ENCODE measurements at places on chromosomes 1 and 21. TPM values are rescaled to one million over a fixed set of nuclear protein-coding genes. Genes with fewer than 3 reads are reported as not detected.

GRCh38 chr1:170660871-170661645 lies 2.9 kb upstream of the PRRX1 start:
- peak; percentile 38 for DNase-seq
- no peak overlapping the region for H3K4me3 ChIP-seq
- no peaks in the 10 kb centered on the region for H3K4me1 ChIP-seq
- H3K27me3 ChIP-seq, result peaks cover 52% of the 10 kb centered on the region

GRCh38 chr1:109718495-109718894 lies 6.4 kb downstream of the GSTM5 start:
- no peaks in the 10 kb centered on the region for H3K27me3 ChIP-seq
- H3K36me3 ChIP-seq, result no peaks in the 10 kb centered on the region
- no peaks in the 10 kb centered on the region for H3K4me1 ChIP-seq
- no peak overlapping the region for H3K27ac ChIP-seq
- DNase-seq, result peak; percentile 34

- H3K27ac ChIP-seq, result no peak overlapping the region
- no peak overlapping the region for H3K4me3 ChIP-seq
- no peaks in the 10 kb centered on the region for H3K27me3 ChIP-seq
- H3K4me1 ChIP-seq, result no peaks in the 10 kb centered on the region
- no peaks in the 10 kb centered on the region for H3K36me3 ChIP-seq
These were observed 103.3 kb downstream of the PAPPA2 start for GRCh38 chr1:176566004-176566975.

- no peaks in the 10 kb centered on the region for H3K4me1 ChIP-seq
- H3K27me3 ChIP-seq, result no peaks in the 10 kb centered on the region
- H3K4me3 ChIP-seq, result no peak overlapping the region
- no peak overlapping the region for H3K27ac ChIP-seq
- peak; percentile 89 for DNase-seq
These were observed 23.2 kb downstream of the NENF start for GRCh38 chr1:212455803-212456528.

The KLHDC9 gene
- total RNA-seq, result 21.9 TPM

GRCh38 chr1:237877631-237878030 lies 13.1 kb downstream of the ZP4 start:
- H3K27ac ChIP-seq, result no peak overlapping the region
- no peaks in the 10 kb centered on the region for H3K36me3 ChIP-seq
- no peaks in the 10 kb centered on the region for H3K4me1 ChIP-seq
- H3K27me3 ChIP-seq, result no peaks in the 10 kb centered on the region
- no peak overlapping the region for H3K4me3 ChIP-seq

GRCh38 chr1:65762081-65762862 lies 30.4 kb upstream of the PDE4B start:
- peak; percentile 32 for DNase-seq
- H3K4me3 ChIP-seq, result no peak overlapping the region
- H3K36me3 ChIP-seq, result no peaks in the 10 kb centered on the region
- no peaks in the 10 kb centered on the region for H3K4me1 ChIP-seq
- no peaks in the 10 kb centered on the region for H3K27me3 ChIP-seq

GRCh38 chr1:179323436-179323835 lies 29.8 kb downstream of the SOAT1 start:
- H3K27ac ChIP-seq, result no peak overlapping the region
- H3K27me3 ChIP-seq, result no peaks in the 10 kb centered on the region
- no peaks in the 10 kb centered on the region for H3K4me1 ChIP-seq
- DNase-seq, result no peak

The SHISA4 gene
- 10.4 TPM for total RNA-seq

DNA sequence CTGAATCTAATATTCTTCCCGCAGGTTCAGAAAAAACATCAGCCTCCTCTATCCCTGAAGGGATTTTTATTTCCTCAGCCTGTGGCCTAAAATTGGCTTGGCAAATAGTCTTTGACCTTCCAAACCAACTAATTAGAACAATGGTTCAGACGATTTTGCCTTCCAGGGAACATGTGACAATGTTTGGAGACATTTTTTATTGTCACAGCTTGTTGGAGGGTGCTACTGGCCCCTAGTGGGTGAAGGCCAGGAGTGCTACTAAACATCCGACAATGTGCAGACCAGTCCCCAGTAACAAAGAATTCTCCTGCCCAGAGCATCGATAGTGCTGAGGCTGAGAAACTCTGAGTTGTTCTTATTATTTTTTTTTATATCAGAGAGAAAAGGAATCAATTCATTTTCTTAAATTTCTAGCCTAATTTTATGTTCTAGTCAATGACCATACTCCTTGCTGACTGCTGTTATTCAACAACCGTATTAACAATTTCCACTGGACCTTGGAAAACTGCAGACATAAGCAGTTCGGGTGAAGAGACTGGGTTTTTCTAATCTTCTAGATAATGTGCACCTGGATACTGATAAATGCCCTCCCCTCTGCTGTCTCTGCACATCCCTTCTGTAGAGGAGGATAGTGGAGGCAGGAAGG lies 280.7 kb downstream of the LMX1A start:
- H3K36me3 ChIP-seq, result no peaks in the 10 kb centered on the region
- H3K4me1 ChIP-seq, result no peaks in the 10 kb centered on the region
- H3K27me3 ChIP-seq, result no peaks in the 10 kb centered on the region

The ADCY10 gene
- 0.22 TPM for total RNA-seq

The YIPF1 gene
- 33.3 TPM for total RNA-seq

The MAP3K21 gene
- total RNA-seq, result 21.6 TPM

The ESPN gene
- 14.2 TPM for total RNA-seq

DNA sequence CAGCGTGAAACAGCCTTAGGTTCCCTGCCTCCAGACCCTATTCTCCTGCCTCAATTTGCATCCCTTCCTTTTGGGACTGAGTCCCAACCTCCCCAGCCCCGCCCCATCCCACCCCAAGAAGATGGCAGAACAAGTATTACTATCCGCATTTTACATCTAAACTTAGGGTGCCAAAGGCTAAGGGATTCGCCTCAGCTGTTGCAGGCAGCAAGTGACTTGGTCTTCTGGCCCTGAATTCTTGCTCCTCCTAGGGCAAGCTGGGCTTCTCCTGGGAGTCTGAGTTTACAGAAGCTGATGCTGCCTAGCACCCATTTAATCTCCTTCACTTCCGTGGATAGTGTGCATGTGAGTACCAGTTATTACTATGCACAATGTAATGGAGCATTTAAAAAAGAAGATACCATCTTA lies 161.3 kb upstream of the NR5A2 start:
- no peak for DNase-seq
- no peaks in the 10 kb centered on the region for H3K36me3 ChIP-seq
- H3K4me3 ChIP-seq, result no peak overlapping the region
- H3K4me1 ChIP-seq, result no peaks in the 10 kb centered on the region
- H3K27ac ChIP-seq, result no peak overlapping the region
- no peaks in the 10 kb centered on the region for H3K27me3 ChIP-seq

The OLIG1 gene
- total RNA-seq, result 1.5 TPM

GRCh38 chr1:16162163-16162822 lies 6.4 kb upstream of the EPHA2 start:
- H3K27me3 ChIP-seq, result no peaks in the 10 kb centered on the region
- H3K4me3 ChIP-seq, result no peak overlapping the region
- H3K27ac ChIP-seq, result no peak overlapping the region
- no peaks in the 10 kb centered on the region for H3K36me3 ChIP-seq

DNA sequence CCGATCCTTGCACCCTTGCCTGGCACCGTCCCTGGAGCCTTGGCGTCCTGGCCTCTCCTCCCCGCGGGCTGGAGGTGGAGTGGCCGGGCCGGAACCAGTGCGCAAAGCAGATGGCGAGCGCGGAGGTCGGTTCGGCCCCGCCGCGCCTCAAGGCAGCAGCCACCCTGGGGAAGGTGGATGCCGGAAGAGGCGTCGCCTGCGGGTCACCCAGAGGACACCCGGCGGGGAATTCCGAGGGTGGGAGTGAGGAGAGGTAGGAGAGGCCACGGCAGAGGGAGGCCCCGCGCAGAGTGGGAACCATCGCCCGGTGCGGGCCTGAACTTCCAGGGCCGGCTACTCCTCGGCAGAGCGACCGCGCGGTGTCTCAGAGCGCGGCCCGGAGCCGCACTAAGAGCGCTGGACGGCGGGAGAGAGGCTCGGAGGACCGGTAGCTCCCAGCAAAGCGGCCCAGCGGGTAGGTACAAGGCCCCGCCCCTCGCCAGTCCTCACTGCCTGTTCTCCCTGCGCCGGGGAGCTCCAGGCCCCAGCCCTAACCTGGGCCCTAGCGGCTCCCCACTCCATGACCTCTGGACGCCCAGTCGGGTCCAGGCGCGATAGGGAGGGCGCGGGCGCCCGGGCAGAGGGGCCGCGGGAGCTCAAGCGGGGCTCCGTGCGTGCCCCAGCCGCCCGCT lies at the start of gene RNF207:
Gene RNF207, plus strand, starts transcription at position 271 of the 671 bp plus-strand sequence. CDS start 417 bp downstream, outside the sequence.
- DNase-seq, result peak; percentile 88
- H3K27ac ChIP-seq, result peak within 1 kb of the TSS; percentile 76
- H3K4me1 ChIP-seq, result peaks cover 7% of the 10 kb centered on the region
- H3K27me3 ChIP-seq, result no peaks in the 10 kb centered on the region
- H3K4me3 ChIP-seq, result peak within 1 kb of the TSS; percentile 16

The SPRR2B gene
- total RNA-seq, result not detected

DNA sequence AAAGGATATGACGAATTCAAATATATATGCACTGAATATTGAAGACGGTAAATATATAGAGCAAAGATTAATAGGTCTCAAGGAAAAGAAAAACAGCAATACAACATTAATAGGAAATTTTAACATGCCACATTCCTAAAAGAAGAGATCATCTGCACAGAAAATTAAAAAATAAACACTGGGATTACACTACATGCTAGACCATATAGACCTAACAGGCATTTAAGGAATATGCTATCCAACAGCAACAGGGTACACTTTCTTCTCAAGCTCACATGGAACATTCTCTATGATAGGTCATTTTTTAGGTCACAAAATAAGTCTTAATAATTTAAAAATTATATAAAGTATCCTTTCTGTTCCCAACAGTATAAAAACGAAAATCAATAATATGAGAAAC lies 1038.3 kb downstream of the KCNT2 start:
- H3K36me3 ChIP-seq, result no peaks in the 10 kb centered on the region
- no peak for DNase-seq
- H3K27me3 ChIP-seq, result no peaks in the 10 kb centered on the region
- H3K4me3 ChIP-seq, result no peak overlapping the region
- H3K4me1 ChIP-seq, result no peaks in the 10 kb centered on the region
- no peak overlapping the region for H3K27ac ChIP-seq

- H3K4me1 ChIP-seq, result no peaks in the 10 kb centered on the region
- no peaks in the 10 kb centered on the region for H3K27me3 ChIP-seq
- H3K27ac ChIP-seq, result peak within 1 kb of the TSS; percentile 67
- peak; percentile 94 for DNase-seq
- peak within 1 kb of the TSS; percentile 86 for H3K4me3 ChIP-seq
These were observed at the start of gene BEND5 for GRCh38 chr1:48776393-48777218. TSS of gene BEND5 (minus strand) at chr1:48776891. CDS start at chr1:48776831, 60 bp downstream.

The LRRC39 gene
- 0.35 TPM for total RNA-seq

The AGO3 gene
- total RNA-seq, result 28.2 TPM

DNA sequence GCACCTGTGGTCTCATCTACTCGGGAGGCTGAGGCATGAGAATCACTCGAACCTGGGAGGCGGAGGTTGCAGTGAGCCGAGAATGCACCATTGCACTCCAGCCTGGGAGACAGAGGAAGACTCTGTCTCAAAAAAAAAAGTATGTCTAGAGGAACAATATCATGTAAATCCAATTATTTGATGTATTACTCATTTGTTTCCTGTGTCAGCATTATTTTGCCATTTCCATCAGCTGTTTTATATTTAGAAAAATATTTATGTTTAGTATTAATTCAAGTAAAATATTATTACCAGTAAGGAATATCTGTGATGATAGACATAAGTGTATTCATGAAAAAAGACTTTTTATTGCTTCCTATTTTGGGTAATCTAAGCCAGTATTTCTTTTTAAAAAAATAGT lies 13.0 kb downstream of the TDRKH start:
- H3K27ac ChIP-seq, result no peak overlapping the region
- H3K4me1 ChIP-seq, result no peaks in the 10 kb centered on the region
- H3K36me3 ChIP-seq, result peaks cover 11% of the 10 kb centered on the region

DNA sequence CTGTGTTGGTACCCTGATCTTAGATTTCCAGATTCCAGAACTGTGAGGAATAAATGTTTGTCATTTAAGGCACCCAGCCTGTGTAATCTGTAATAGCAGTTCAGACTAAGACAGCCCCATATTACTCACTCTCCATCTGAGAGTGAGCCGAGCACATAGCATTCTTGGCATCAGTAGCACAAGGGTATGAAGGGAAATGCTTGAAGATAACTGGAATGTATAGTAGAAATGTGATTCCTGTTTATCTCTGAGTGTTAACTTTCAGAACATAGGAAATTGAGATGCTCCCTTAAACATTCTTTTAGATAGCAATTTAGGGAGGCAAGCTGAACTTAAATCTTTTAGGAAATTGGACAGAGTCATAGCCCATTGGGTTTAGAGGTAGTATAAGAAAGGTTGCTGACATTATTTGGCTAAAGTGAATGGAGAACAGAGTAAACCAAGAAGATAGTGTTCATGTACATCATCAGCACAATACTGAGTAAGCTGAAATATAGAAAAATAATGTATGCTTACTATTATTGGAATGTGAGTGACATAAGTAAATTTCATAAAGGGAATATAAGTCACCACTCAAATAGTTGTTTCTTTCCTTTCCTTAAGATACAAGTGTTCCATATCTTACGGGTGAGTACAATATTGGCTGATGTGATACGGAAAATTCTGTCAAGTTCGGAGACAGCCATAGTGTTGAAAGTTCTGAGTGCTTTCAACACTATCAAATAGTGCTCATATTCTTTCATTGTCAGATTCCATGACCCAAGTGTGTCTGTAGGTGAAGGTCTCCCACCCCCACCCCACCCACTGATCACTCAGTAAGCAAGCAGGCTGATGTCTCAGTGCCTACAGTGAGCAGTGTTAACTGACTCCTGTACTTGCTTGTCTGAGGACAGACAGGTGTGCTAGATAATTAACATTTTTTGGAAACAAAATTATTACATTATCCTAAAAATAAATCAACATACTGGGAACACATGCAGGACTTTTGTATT lies 73.7 kb downstream of the LRRC8D start:
- H3K27me3 ChIP-seq, result no peaks in the 10 kb centered on the region
- no peaks in the 10 kb centered on the region for H3K4me1 ChIP-seq

The CRNN gene
- not detected for total RNA-seq

All from kidney (tissue), 22 donors.